ENCODE measurements at places on chromosomes 16 and 17.

DNA sequence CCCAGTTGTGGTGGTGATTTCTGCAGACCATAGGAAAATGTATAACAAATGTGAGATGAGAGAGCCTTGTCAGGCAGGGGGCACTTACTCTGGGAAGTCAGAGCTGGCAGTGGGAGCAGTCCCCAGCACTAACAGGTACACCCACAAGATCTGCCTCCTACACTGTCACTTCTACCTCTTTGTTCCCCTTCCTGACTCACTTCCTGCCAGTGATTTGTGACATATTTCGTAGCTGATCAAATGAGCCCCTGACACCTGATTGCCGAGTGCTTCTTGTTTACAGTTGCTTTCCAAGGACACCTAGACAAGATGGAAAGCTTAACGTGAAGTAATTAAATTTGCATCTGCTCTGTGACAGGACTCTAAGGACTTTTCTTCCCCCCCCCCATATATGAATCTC, 40.5 kb downstream of the FTO start:
- DNase-seq = no peak

DNA sequence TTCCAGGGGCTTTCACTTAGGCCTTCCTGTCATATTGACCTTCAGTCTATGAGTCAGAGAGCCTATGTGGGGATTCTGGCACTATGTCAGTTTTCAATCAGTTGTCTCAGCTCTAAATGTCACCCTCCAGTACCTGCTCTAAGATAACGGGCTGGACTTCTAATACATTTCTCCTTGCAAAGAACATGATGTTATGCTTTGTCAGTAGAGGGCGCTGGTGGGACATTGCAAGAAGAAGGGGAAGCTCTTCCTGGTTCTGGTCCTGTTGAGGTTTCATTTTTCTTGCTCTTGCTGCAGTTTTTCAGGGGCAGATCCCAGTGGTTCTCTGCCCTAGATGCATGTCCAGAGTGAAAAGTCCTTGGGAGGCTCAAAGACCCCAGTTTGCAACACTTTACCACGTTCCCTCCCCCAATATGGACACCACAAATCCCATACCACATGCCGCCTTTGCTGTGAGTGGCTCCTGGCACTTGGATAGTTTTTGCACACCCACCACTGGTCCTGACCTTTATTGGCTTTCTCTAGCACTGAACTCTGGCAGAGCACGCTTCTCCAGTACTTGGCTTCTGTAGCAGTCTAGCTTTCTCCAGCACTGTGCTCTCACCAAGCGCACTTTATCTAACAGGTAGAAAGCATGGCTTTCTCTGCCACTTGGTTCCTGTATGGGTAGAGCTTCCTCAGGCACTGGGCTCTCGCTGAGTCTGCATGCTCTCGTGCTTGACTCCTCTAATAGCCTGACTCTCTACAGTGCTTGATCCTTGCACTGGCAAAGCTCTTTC, 49.0 kb downstream of the BCL7C start:
- peak; percentile 74 for DNase-seq

GRCh38 chr17:12512694-12513355, 152.9 kb upstream of the MYOCD start:
- no peak for DNase-seq

GRCh38 chr16:71920658-71921057, 25.3 kb downstream of the IST1 start:
- DNase-seq = no peak

DNA sequence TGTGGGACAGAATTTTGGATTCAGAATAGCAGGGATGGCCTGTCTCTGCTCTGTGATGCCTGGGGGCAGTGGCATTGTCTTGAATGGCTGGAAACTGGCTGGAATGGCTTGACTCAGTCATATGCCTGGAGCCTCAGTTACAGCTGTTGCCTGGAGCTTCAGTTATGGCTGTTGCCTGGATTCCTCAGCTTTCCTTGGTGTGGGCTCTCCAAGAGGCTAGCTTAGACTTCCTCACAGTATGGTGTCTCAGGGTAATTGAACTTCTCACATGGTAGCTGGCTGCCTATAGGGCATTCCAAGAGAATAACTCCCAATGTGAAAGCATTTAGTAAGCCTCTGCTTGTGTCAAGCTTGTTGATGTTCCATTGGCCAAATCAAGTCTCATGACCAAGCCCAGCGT, 21.1 kb downstream of the KRT23 start:
- no peak for DNase-seq

DNA sequence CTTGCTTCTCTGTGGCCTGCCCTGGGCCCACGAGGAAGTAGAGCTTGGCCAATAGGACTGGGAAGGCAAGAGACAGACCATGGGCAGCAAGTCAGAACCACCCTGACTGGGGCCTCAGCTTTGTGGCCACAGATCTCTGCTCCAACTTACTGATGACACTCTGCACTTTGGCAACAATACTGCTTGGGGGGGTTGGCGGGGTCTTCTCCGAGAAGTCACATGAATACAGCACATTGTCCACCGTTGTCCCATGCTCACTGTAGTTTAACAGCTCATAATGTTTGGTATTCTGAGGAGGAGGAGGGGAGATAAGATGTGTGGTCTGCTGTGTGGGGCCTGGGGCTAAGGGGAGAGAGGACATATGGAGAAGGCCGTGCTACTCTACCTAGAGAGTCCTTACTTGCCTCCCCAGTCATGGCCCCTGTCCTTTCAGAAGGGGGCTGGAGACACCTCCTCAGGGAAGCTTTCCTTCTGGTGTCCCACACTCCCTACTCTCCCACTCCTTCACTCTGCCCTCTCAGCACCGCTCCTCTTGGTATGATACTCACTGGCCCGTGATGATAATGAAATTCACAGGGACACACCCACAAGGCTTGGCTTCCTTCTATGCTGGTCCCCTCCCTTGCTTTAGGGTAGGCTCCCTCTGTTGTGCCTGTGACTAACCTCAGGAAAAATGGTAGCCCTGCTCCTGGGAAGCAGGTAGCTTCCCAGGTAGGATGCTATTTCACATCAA, 4.0 kb upstream of the DHRS13 start:
- no peak for DNase-seq

DNA sequence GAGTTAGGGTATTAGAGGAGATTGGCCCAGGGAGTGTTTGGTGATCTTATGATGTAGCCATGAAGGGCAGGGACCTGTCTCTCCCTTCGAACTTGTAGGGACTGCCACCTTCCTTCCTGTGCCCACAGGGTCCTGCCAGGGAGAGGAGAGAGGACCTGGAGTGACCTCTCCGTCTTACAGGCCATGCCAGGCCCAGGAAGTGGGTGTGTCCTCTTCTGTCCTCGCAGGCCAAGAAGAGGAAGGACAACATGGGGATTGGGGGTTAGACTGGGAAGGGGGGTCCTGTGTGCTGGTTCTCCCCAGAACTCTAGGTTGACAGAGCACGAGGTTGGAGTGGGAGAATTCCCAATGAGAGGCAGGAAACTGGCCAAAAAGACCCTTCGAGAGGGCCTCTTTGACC, 43.4 kb upstream of the TAC4 start:
- DNase-seq = no peak

- DNase-seq = no peak
Measured at GRCh38 chr17:63550817-63551639, 751 bp downstream of the DCAF7 start.

GRCh38 chr16:49605536-49606254, 232.1 kb downstream of the C16orf78 start:
- DNase-seq = no peak
